Activated T-cell treated with anti-CD3 and anti-CD28 coated beads for 1 hour (primary cell): ENCODE measurements at places on chromosomes 1 and 21.
A peak's percentile ranks its signal among the peaks of the same experiment; 100 is the strongest.

- peak; percentile 28 for DNase-seq
These were observed 13.6 kb downstream of the INSRR start for GRCh38 chr1:156845055-156845952.

DNA sequence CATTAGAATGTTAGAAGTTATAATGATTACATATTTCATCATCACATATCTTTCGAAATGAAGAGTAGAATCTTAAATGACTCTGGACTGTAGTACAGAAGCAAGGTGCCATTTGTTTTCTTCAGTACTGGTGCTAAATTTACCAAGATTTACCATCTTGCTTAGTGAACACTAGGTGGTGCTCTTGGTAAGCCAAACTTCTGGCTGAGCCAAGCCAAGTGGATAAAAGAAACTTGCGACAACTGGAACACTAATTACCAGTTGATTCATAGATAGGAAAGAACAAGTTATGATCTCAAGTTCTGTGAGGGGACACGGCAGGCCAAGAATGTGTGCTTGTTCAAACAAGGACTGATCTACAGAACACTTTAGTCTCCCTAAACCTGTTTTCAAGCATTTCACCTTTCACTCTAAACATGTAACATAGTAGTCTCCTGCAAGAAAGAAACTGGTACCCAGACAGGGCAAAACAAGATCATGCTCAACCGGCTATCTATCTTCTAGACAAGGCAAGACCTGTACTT lies 19.8 kb downstream of the SPRTN start:
- no peak for DNase-seq

DNA sequence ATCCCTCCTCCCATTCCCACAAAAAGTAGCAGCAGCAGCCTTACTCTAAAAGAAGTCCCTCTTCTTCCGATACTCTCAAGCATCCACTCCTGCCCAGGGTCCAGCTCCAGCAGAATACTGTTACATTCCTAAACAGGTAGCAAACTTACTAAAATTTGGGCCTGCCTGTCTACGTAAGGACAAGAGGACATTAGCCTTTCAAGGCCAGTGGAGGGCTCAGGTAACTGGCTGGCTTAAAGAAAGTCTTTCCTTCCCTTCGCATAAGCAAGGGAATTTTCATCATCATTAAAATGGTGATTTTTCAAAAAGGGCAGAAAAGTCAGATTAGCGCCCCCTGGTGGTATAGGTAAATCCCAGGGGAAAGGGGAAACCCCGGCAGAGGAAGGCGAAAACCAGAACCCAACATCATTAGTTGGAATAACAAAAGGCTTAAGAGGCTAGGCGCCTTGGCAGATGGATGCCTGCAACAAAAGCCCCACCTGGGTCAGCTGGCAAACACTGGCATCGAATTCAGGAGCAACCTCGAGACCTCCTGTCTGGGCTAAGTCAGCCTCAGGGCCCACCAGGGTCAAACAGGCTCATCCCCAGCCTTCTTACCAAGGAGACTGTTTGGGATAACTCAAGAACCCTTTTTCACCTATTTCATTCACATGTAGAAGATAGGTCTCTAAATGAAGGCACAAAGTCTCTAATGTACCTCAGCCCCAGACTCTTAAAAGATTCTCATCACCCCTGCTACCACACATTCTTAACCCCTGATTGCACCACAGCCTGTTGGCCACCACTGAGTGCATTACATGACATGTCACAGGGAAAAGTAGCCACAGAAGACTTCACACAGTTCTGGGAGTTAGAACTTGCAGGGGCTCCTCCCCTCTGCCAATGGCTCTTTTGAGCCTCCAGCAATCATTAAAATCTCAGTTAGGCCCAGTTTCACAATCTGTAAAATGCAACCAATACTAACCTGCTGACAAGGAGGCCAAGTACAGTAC lies 36.7 kb downstream of the ERI3 start:
- DNase-seq: peak; percentile 19

DNA sequence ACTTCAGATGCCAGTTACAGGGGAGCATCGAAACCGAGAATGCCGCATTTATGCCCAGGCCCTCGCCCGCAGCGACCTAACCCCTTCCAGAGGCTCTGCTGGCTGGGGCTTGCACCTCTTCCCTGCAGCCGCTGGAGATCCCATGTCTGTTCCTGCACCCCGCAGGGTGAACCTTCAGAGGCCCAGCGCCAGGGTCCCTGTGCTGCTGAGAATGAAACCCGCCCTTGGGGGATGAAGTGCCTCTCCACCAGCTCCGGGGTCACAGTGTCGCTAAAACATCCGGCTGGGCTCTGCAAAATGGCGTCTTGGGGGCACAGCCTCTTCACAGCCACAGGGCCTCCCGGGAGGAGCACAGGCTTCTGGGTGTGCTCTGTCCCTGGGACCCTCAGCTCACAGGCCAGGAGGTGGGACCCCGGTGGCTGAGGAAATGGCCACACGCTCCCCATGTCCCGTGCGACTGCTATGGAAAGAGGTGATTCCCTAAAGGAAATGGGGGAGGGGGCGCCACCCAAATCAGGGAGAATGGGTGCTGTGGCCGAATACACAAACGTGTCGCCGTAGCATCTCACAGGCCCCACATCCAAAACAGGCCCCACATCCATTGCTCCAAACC lies 39.9 kb upstream of the TSPEAR start:
- DNase-seq: no peak

DNA sequence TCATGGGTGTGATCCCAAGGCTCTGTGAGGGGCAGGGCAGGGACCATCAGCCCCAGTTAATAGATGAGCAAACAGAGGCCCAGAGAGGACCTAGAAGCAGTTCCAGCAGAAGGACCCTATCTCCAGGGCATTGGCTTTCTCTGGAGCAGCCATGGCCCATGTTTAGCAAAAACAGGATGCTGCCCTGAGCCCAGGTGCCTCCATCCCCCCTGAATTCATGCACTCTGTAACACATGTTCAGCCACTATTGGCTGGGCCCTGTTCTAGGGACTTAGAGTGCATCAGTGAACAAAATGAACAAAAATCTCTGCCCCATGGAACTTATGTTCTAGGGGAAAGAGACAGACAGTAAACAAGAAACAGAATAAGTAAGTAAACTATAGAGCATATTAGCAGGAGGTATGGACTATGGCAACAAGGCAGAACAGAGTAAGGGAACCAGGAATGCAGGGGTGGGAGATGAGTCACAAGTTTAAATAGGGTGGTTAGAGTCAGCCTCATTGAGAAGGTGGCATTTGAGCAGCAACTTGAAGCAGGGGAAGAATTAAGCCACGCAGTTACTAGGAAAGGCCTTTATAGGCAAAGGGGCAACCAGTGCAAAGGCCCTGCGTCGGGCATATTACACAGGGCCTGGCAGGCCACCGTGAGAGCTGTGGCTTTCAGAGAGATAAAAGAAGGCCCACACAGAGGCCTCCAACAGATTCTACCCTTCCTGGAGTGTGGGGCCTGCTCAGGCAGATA lies 185.9 kb upstream of the EDN2 start:
- no peak for DNase-seq

DNA sequence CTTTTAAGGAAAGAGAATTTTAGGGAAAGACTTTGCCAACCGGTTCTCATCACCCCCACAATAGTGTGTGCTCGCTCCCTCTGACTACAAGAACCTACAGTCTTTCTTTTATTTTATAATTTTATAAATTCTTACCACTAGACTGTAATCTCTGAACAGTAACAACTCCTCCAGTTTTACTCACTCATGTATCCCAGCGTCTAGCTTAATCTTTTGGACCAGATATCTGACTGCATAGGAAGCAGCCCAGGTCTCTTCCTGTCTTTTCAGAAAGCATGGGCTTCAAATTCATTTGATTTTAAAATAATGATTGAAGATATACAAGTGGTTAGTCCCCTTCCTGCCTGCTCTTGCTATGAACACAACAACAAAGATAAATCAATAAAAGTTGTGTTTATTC lies 19.0 kb upstream of the DUSP10 start:
- DNase-seq: no peak

DNA sequence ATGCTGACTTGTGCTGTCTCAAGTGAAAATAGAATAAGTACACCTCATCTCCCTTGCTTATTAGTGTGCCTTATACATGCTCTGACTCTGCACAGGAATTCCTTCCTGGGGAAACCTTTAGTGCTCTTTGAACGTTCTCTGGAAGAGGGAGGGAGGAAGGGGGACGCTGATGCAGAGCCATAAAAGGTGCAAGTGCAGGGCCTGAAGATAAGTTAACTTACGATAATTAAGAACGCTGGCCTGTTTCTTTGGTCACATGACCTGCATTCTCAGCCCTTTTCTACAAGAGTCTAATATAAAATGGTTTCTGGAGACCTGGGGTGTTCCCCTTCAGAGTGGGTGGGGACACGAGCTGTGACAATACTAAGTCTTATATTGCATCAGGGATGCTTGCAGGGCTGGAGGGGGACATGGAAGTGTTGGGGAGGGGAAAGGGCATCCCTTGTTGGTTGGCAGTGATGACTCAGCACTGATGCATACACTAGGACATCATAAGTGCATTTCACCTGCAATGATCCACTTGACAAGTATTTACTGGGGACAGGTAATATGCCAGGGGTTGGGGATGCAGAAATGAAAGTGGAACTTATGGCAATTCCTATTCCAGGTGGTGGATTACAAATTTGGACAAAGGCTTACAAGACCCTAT lies 26.3 kb upstream of the KIAA0040 start:
- no peak for DNase-seq

DNA sequence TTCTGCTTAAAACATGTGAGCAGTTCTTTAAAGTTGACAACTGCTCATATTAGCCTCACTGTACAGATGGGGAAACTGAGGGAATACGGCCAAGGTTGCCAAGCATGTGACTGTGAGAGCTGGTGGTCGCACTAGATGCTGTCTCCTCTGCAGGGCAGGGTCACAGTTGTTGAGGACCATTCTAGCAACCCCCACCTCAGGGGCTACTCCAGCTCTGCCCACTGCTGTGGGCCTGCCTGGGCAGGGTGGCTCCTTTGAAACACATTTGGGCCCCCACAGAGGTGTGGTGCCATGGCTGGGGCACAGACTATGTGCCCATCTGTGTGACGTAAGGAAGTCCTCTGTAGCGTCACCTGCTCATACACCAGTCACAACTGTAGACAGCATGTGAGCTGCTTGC lies 779 bp downstream of the THEM5 start:
- no peak for DNase-seq

- DNase-seq: no peak
These were observed 277.3 kb upstream of the FMN2 start for GRCh38 chr1:239814306-239814881.

DNA sequence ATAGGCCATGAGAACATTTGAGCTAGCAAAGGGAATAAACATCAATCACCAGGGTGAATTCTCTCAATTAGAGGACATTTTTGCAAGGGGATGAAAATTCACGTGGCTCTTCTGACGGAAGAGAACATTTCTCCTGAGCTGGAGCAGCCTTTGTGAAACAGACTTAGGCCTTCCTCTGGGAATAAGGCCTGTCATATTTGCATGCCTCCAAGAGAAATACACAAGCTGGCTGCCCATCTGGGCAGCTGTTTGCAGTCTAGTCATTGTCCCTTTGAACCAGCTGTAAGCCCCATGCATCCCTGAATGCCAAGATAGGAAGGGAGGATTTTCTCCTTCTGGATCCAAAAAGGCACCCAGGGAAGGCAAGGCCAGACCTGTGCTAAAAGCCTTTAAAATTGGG lies 5.5 kb downstream of the LEMD1 start:
- DNase-seq: no peak

DNA sequence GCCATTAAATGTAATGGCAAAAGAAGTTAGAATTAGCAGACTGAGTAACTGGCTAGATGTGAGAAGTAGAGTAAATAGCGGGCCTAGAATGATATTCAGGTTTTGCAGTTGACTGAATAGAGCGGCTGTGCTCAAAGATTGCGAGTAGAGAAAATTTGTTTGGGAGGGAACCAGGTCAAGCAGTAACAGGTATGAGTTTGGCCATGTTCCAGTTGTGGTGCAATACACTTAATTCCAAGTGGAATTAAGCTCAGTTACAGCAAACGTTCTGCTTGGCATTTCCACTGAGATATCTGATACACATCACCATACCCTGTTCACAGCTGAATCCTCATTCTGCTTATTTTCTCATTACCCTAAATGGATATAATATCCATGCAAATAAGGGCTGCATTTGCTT lies 1382.9 kb downstream of the MRPL39 start:
- no peak for DNase-seq

DNA sequence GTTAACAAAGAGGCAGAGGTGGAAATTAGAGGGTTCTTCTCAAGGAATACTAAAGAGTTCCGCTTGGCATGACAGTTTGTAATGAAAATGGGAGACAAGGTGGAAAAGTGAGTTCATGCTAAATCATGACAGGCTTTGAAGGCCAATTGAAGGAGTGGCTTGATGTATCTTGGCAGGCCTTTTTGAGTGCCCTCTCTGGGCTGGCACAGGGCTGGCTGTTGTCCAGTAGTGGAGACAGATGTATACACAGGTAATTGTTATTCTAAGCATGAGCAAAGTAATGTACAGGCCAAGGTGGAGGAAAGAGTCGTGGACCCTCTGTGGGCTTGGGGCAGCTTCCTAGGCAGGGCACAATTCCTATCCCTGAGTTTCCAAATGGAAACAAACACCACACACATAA lies 196.7 kb upstream of the GALNT2 start:
- DNase-seq: no peak

DNA sequence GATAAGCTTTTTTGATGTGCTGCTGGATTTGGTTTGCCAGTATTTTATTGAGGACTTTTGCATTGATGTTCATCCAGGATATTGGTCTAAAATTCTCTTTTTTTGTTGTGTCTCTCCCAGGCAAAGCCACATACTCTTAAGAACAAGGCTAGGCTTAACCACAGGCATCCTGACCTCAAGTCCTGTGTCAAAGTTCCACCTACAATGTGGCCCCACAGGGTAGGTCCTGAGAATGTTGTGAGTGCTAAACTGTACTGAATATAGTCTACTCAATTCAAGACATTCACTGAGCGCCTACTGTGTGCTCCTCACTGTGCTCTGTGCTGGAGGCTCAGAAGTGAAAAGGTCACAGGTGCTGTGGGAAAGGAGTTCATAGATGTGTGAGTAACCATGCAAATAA lies 20.6 kb downstream of the DDAH1 start:
- no peak for DNase-seq

DNA sequence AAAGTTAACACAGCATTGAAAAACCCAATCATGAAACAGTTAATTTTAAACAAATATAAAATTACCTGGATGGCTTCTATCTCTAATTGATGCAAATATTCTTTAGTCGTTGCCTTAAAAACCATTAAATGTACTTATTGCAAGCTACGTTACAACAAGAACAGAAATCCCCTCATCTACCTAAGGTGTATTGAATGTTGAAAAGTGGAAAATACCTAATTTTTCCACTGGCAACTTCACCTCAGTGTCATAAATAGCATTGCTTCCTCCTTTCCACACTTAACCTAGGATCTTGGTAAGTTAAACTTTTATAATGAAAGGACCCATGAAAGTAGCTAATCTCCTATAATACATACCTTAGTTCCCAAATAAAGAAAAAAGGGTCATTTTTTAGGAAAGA lies 5.4 kb downstream of the GADD45A start:
- DNase-seq: no peak

- DNase-seq: no peak
These were observed 56.6 kb downstream of the NKAIN1 start for GRCh38 chr1:31183126-31183525.
